NCI-H2107 (cell line): ENCODE measurements at places on chromosomes 6 and 20.

DNA sequence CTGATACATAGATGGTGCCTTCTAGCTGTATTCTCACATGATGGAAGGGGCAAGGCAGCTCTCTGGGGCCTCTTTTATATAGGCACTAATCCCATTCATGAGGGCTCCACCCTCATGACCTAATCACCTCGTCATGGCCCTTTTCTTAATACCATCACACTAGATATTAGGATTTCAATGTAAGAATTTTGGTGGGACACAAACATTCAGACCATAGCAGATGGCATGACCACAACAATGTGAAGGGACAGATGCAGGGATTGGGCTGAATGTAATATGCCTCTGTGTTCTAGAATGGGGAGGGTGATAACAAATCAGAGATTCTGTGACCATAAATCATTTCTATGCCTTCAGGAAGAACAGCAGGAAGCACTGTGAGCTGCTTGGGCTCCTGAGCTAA, 145.8 kb downstream of the LCA5 start:
- DNase-seq = no peak

- DNase-seq = no peak
Measured at GRCh38 chr20:43690943-43691598, 24.2 kb downstream of the MYBL2 start.

DNA sequence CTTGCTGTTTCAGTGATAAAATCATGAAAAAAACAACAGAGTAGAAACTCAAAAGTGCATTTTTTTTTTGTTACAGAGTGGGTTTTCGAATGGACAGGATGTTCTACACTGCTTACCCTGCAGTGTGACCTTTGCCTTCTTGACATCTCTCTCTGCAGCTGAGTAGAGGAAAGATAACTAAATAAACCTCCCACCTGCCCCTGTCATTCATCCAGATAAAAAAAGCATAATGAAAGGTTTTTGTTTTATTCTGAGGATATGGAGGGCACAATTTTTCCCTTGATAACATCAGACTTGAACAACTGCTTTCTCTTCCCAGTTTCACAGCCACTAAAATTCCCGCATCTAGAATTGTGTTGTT, 193.6 kb upstream of the FOXQ1 start:
- no peak for DNase-seq

GRCh38 chr6:137550535-137550934, 56.3 kb upstream of the OLIG3 start:
- DNase-seq = no peak

DNA sequence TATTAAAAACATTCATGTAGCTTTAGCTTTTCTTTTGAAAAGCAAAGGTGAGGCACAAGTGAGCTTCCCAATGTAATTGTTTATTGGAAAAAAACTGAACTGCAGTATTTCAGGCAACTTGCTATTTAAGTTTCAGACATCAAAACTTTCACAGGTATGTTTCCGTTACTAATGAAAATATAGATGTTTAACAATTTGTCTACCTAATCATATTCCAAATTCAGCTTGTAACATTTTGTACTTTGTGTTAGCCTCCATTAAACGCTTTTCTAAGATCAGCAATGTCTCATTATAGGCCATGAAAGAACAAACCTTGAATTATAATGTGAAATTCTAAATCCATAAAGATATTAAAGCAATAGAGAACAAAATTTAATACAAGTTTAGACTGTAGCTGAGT, 69.5 kb downstream of the AHI1 start:
- no peak for DNase-seq

GRCh38 chr6:28225056-28225834, at the start of gene ZSCAN9:
ZSCAN9 (plus strand) TSS chr6:28225275; CDS start chr6:28227085, 1,810 bp downstream.
- DNase-seq = peak; percentile 43

GRCh38 chr20:44651684-44652423, at the start of gene ADA:
ADA (minus strand) TSS chr20:44651699; CDS start chr20:44651607, 92 bp downstream.
- no peak for DNase-seq

DNA sequence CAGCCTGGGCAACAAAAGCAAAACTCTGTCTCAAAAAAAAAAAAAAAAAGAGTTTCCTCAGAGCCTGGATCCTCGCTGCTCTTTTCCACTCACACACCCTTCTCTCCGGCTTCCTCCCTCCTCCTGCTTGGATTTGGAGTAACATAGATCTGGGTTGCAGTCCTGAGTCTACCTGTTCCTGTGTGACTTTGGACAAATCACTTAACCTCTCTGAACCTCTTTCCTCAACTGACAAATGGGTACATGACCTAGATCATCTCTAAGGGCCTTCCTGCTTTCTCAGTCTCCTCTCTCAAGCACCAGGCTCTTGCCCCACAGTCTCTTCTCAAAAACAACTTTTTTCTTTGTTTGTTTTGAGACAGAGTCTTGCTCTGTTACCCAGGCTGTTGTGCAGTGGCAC, 5.6 kb upstream of the R3HDML start:
- DNase-seq = no peak

DNA sequence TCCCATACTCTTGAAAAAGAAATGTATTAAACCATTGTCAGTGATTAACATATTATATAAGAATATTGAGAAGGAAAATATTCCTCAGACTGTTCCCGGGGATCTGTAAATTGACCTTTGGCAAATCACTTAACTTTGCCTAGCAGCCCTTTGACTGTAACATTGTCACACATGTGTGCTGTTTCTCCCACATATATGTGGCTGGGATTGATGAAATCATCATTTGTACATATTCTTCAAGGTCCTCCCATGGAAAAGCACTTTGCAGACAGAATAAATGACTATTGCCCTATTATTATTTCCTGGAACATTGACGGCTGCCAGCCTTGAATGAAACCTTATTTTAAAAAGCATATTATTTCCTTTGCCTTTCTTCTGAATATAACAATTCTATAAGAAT, 36.4 kb upstream of the TRERF1 start:
- no peak for DNase-seq

DNA sequence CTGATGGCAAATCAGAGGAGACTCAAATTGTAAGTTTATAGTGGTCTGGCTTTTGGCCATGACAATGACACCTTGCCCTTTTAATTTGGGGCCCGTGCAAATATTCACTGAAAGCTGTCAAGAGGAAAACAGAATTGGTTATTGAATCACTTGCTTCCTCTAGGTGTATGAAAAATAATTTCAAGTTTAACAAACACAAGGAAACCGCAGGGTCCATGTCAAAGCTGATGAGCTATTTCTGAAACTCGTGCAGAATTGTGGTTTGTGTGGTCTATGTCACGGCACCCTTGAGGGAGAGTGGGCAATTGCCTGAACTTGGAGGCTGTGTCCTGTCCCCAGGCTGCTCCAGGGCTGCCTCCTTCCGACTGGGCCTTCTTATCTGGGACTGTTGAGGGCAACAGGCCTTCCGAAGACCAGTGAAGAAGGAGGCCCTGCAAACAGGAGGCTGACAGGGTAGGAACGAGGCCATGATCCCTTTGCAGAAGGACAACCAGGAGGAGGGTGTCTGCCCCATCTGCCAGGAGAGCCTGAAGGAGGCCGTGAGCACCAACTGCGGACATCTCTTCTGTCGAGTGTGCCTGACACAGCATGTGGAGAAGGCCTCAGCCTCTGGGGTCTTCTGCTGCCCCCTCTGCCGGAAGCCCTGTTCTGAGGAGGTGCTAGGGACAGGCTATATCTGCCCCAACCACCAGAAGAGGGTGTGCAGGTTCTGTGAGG, 788 bp downstream of the TRIM40 start:
- DNase-seq = no peak

DNA sequence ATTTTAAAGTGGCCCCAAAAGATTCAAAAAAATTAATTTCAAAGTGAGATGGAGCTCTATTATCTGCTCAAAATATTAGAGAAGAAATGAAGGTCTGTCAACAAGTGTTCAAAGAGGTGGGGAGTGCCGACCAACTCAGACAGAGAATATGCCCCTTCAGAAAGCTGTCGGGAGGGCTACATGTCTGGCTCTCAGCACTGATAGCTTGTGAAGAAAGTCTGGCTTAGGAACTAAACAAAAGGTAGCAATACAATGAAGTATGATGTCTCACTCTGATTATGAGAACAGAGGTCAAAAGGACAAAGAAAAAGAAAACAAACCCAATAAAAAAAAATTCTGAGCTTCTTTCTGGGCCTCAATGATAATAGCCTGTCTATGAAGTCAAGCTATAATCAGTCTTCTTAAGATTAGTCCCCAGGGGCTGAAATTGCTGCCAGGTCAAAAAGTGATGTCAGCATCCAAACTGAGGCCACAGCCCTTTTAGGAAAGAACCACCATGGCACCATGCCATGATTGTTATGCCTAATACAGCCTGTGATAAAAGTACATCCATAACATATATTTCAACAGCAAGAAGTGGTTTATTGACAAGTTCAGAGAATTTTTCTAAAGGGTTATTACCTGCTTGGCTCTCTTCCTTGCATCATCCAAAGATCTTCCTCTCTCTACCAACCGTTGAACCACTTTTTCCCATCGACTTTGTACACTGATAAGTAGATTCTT, 150.9 kb downstream of the DST start:
- DNase-seq = no peak

DNA sequence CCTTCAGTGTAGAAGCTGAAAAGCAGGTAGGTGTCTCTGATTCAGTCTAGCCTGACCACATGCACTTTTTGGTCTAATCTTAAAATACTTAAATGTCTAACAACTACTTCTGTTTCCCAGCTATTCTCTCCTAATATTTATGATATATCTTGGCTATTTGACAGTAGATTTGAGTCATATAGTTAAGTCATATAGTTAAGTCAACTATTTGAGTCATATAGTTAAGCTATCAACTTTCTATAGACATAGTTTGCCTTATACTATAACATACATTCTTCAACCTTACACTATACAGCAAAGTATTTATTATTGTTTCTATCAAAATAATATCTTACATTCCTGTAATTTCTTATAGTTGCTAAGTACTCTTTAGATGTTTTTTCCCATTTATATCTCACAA, 110.9 kb downstream of the GMDS start:
- DNase-seq = no peak

GRCh38 chr6:51398064-51398705, 579.5 kb downstream of the TFAP2B start:
- DNase-seq = peak; percentile 60

- no peak for DNase-seq
Measured at GRCh38 chr6:110548110-110548847, 71.9 kb upstream of the SLC22A16 start.

DNA sequence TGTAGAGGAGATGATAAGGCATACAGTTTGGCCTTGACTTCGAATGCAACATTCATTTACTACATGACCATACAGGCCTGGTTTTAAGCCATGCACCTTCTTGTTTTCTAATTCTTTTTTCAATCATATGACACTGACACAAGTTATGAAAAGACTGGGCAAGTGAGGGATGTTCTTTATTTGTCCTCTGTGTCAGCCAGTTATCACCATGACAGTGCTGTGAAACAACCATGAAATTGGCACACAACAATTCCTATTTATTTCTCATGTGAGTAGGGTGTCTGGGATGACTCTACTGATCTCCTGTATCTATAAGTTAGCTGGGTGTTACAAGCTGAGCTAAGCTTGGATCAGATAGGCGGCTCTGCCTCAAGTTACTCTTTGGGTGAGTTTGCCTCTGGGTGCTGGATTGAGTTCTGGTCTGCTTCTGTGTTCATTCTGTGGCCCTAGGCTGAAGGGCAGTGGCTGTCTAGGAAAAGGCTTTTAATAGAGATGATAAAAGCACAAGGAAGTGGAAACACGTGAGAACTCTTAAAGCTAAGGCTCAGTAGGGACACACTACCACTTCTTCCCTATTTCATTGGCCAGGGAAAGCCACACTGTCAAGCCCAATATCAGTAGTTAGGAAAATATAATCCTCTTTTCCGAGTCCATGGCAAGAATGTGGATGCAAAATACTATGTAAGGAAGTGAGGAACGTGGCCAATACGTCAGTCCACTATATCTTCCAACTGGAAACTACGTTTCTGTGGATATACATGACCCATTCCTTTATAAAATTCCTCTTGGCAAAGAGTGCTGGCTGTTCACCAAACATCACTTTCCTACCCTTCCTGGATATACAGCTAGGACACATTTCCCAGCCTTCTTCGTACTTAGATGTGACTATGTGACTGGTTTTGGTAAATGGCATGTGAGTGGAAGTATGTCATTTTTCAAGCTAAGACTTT, 126.2 kb upstream of the RNF24 start:
- DNase-seq = no peak

- no peak for DNase-seq
Measured at GRCh38 chr6:45553730-45554344, 176.1 kb upstream of the SUPT3H start.

DNA sequence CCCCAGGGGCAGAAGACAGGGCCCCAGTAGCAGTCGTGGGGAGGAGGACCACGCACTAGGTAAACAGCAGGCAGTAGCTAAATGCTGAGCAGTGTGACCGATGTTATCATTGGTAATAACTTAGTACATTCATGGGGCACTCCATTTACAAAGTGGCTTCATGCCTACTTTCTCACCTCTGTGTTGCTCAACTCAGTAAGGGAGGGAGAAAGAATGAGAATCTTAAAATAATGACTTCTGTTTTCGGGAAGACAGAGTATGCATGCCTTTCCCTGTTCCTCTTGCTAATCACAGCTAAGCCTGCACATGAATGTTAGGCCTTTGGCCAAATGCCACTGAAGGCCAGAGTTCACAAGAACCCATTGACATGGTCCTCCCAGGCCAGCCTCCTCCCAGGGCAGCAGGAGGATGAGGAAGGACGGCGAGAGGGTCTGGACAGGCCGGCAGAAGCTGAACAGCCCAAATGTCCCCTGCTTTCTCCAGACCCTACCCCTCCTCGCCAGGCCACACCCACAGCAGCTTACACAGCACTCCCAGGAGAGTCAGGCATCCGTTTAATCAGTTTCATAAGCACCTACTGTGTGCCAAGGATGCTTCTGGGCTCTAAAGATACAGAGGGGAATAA, 183.4 kb downstream of the ANKRD60 start:
- DNase-seq = no peak

DNA sequence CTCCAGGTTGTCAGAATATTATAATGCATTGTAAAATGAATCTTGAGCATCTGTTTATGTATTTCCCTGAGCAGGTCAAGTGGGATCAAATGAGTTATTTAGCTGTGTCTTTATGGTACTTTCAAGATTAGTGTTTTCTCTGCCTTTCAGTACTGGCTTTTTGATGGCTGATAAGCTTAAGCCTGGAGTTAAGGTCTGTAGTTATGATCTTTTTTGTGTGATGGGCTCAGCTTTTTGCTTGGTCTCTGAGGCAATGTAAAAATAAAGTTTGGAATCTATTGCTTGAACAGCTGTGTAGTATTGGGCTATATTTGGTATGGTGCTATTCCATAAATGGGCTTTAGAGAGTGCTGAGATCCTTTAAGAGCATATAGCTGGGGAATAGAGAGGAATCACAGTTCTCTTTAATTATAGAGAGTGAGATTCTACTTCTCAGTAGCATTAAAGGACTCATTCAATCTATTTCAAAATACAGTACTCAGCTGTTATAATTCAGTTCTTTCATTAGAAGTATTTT, 40.7 kb downstream of the ZNF451 start:
- DNase-seq = no peak
